ENCODE measurements at places on chromosomes 13 and 19.

DNA sequence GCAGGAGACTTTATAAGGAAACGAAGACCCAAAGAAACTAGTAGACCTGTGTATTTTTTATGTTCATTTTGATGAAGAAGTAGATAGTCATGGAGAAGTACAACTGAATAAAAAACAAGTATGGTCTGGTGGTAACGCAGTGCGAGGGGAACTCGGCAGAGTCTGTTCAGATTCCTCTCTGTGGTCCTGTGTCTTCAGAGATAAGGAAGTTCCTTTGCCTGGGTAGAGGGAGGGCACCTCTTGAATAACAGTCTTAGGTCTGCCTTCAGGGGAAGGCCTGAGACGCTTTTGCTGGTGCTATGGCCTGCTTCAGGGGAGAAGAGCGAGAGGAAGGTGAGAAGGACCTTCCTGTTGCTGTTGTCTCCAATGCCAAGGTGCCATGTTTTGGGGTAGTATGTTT is 25.9 kb upstream of the SLC46A3 start:
- DNase-seq = no peak

GRCh38 chr19:44824761-44825160 is 15.9 kb downstream of the BCAM start:
- DNase-seq = no peak

DNA sequence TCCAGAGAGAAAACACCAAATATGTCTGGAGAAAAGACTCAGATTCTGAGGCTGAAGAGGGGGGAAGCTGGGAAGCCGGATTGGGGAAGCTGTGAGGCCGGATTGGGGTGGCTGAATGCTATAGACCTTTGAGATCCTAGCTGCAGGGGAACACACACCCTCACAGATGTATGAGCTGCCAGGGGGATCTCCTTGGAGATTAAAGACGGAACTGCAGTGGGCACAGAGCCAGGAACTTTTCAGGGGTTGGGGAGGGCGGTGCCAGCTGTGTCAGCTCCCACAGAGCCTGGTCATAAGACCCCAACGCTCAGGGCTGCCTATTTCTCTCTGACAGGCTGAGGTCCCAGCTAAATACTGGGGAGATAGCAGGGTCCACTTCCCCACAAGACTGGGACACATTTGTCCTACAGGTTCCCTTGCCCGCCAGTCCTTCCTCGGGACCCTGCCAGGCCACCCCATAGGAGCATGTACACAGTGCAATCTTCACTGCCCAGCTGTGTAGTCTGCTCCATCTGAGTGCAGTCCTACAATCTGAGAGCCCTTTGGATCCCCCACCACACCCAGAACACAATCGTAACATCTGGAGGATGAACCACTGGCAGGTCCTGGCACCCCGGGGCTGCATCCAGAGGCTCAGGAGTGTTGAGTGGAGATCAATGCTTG is 1893.9 kb downstream of the PCDH9 start:
- DNase-seq = no peak

DNA sequence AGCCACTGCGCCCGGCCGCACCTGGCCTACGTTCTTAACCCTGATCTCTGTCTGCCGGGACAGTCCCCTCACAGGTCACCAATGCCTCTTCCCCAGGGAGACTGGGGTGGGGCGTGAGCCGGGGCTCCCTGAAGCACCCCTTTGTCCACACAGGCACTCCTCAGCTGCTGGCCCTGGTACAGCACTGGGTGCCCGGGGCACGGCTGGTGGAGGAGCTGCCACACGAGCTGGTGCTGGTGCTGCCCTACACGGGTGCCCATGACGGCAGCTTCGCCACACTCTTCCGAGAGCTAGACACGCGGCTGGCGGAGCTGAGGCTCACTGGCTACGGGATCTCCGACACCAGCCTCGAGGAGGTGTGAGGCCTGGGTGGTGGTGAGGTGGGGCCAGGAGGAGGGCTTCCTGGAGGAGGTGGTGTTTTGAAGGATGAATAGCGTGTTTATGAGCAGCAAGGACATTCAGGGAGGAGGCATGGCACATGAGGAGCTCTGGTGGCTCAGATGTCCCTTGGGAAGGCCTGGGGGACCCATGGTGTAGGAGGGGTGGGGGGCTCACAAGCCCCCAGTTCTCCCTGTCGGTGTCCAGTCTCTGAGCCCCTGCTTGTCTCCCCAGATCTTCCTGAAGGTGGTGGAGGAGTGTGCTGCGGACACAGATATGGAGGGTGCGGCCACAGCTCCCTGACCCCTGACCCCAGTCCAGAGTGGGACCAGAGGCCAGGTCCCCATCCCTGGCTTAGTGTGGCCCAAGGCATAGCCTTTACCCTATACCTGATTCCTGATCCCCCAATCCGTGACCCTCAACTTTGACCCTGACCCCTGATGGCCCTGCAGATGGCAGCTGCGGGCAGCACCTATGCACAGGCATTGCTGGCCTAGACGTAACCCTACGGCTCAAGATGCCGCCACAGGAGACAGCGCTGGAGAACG is 13.5 kb upstream of the ARHGAP45 start:
- no peak for DNase-seq

DNA sequence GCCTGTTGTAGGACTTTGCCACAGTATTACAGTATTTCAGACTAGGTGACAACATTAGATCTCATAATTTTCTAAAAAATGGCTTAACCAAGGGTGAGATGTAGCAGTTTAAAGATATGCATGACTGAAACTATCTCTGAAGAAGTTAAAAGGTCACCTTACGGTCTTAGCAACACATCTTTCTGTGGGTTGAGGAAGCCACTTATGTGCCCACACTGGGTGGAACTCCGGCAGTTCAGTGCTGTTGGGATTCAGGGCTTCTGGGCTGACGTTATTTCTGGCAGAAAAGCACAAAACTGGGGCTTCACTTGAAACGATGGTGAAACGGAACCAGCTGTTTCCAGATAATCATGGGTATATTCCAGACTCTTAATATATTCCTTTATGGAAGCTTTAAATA is 697.3 kb downstream of the PCDH9 start:
- DNase-seq = no peak

DNA sequence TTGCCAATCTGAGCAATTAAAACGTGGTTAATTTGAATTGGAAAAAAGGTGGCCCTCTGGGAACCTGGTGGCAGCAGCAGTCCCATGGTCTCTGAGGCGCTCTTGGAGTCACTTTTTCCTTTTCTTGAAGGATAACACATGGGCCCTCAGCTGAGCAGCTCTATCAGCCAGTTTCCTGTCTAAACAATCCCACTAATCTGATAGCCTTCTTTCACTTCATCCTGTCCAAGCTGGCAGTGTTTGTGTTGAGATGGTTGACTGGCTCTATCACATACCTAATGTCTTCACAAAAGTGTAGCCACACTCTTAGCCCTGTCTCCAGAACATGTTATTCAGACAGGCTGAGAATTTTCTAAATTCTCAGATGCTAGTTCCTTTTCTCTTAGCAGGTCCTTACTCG is 10.7 kb downstream of the MZT1 start:
- DNase-seq = no peak

DNA sequence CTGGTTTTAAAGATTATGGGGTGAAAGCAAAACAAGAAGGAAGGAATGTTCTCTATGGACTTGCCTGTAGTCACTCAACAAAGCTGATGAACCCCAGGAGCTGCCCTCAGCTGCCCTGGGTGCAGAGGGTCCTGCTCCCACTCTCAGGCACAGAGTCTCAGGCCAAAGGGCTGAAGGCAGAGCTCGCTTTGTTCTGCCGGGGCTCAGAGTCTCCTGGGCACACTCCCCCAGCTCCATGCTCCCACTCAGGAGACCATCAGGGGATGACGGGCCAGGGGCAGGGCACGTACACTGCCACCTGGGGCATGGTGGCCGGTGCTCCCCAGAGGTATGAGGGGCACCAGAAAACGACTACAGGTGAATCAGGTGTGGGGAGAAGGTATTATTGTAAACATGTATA is 46.8 kb upstream of the SPACA7 start:
- no peak for DNase-seq

DNA sequence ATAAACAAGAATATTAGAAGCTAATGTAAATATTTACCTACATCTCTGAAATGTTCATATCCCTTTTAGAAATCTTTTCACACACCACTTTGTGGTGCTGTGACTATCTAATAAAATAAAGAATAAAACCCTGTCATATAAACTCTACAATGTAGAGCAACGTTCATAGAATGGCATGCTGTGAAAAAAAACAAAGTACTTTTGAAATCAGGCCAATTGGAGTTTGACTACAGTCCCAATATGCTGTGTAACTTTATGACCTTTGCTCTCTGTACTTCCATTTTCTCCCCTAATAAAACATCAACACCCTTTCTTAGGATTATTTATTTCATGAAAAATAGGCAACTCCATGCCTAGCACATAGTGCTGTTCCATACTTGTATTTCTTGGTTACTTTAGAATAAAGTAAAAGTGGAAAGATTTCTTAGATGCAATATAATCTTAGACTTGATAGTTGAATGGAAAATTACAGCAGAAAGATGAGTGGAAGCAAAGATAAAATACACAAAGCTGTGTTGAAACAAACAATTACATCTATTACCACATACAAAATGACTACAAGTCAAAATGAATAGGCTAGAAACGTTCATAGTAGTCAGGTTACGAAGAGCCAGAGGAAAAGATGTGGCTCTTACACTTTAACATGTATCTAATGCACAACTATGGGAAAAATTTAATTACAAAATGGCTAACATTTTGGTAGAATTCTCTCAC is 613.2 kb upstream of the SLITRK5 start:
- no peak for DNase-seq

DNA sequence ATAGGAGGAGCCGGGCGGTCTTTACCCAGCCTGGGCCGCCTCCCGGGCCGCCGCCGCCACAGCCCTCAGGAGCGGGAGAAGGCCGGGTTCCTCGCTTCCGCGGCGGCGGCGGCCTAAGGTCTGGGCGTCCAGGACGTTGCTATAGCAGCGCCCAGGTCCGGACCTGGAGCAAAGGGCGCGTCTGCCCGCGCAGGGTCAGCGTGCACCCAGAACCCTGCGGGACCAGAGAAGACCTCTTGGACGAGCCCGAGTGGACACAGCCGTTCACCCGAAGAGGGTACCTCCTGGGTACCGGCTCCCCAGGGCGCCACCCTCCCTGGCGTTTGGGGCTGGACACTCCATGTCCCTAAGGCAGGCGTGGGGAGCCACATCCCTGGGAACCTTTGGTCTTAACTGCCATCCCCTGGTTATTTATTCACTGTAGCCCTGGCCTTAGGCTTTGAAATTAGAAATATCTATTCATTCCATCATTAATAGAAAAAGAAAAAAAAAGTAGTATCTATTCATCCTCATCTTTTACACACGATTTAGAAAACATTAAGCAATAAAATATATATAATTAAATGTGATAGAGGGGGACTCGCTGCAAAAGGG is 2.4 kb downstream of the DZIP1 start:
- peak; percentile 34 for DNase-seq

GRCh38 chr19:41941410-41942202 is 13.4 kb upstream of the ERFL start:
- DNase-seq = peak; percentile 61

DNA sequence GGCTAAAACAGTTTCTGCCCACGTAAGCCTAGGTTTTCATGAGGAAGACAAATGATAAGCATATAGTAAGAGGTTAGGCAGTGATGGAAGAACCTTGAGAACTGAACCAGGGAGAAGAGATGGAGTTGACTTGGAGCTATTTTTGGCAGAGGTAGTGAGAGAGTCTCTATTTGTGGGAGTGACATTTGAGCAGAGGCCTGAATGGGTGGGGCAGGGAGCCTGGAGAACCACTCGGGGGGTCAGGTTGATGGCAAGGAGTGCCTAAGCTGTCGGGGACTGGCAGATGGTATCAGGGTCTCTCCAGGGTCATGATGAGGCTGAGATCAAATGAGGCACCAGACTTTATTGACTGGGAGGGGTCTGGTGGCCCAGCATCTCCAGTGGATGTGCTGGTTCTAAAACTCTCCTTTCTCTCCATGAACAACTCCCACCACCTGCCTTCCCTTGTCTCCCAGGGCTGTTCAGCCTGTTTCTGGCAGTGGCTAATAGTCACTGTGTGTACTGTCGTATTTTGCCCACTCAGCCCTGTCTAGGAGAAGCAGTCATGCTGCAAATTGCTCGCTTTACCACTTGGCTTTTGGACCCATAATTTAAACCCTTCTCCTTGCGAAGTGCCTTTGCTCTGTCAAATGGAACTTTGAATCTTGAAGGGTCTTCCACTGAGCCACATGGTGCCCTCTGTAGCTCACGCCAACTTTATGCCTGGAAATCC is 3.6 kb downstream of the MAU2 start:
- DNase-seq = no peak

- no peak for DNase-seq
These were observed 7.0 kb downstream of the PRODH2 start for GRCh38 chr19:35805526-35806102.

GRCh38 chr19:54191811-54192453 is 824 bp downstream of the TSEN34 start:
- DNase-seq = no peak

DNA sequence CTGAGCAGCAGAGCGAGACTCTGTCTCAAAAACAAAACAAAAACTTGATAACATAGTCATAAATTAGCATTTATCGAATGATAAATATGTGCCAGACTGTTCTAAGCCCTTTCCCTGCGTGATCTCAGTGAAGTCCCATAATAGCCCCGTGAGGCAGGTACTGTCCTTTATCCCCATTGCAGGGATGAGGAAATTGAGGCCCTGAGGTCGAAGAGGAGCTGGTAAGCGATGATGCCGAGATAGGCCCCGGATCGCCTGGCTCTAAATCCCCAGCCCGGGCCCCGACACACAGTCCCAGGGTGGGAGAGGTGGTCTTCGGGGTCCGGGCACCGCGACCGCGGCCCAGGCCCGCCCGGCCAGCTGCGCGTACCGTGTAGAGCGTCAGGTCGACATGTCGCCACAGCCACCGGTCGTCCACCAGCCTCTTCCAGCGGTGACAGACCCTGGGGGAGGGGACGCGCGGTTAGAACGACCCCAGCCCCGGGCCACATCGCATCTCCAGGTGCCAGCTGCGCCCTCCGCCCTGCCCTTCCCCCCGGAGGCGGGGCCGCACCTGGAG is 625 bp downstream of the FBXL12 start:
- no peak for DNase-seq

- DNase-seq = no peak
These were observed 5.5 kb downstream of the RDH8 start for GRCh38 chr19:10018786-10019185.

DNA sequence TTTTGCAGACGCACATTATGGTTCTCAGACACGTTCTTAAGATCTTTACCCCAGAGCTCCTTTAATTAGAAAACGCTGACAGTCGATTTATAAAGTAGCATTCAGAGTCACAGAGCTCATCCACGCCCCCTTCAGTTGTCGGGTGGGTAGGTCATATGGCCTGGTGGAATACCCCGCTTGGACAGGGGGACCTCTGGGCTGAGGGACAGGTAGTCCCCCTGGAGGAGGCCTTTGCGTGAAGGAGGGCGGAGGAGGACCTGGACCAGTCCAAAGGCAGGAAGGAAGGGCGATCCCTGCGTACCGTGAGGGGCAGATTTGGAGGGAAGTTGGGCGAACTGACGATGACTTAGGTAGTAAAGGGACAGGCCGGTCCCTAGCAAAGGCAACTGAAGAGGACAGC is 20.5 kb downstream of the VASP start:
- DNase-seq = no peak

DNA sequence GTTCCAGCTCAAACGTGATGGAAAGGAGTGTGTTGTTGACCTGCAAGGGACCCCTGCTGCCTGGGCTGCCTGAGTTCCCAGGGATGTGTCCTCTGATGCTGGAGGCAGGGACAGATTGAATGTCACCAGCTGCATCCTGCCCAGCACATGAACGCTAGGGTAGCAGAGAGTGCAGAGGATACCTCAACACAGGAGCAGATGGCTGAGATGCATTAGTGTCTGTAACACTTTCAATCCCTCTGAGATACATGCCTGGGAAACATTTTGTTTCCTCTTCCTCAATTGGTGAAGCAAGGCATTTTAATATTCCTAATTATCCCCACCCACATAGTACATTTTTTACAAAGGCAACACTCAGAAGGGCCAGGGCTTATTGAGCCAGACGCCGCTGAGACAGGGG is 106.4 kb upstream of the UBL3 start:
- no peak for DNase-seq

GRCh38 chr19:35596366-35596999 is 10.5 kb downstream of the PMIS2 start:
- peak; percentile 82 for DNase-seq

Data from GM13977 (cell line).